ENCODE measurements at places on chromosomes 2 and 18. TPM values are rescaled to one million over a fixed set of nuclear protein-coding genes. Genes with fewer than 3 reads are reported as not detected.

DNA sequence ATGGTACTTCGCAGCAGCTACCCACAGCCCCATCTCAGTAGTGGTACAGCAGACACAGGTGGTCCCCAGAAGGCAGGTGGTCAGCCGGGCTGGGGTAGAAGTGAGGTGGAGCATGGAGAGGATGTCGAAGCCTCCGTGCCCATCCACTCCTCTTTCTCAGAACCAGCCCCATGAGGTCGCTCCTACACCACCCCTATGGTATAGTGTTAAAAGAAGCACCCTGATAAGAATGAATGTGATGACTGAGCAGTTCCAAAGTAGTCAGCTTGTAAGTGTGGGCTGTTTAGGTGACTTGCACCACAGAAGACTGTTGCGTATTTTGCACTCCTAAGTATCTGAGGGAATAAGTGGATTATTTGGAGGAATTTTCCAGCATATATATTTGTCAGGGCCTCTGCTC lies 111.3 kb downstream of the WDSUB1 start:
- H3K36me3 ChIP-seq, result no peaks in the 10 kb centered on the region
- H3K27me3 ChIP-seq, result no peaks in the 10 kb centered on the region
- no peak overlapping the region for H3K27ac ChIP-seq
- no peak for DNase-seq

GRCh38 chr18:2417861-2418610 lies 153.3 kb downstream of the METTL4 start:
- DNase-seq, result no peak
- H3K27ac ChIP-seq, result no peak overlapping the region
- H3K36me3 ChIP-seq, result no peaks in the 10 kb centered on the region

- H3K36me3 ChIP-seq, result no peaks in the 10 kb centered on the region
- H3K4me3 ChIP-seq, result no peak overlapping the region
- no peaks in the 10 kb centered on the region for H3K27me3 ChIP-seq
- H3K4me1 ChIP-seq, result no peaks in the 10 kb centered on the region
- H3K27ac ChIP-seq, result no peak overlapping the region
Measured at GRCh38 chr2:85525567-85525966, 13.4 kb upstream of the MAT2A start.

DNA sequence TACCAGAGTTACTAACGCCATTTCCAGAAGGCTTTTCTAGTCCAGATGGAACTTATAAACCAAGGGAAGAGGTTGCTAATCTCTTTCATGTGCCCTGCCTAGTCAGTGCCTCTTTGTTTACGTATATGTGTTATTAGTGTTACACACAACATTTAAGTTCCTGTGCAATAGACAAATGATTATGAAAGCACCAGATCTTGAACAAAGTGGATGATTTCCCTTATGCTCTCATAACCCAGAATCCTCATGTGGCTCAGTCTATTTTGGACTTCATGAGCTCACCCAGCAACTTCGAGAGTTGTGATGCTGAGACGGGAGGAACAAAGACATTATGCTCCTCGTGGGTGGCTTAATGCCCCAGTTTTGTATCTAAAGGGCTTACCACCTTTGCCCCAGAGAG lies 214.4 kb upstream of the SP5 start:
- H3K4me1 ChIP-seq, result no peaks in the 10 kb centered on the region
- no peak for DNase-seq
- H3K4me3 ChIP-seq, result no peak overlapping the region
- H3K27ac ChIP-seq, result no peak overlapping the region
- H3K36me3 ChIP-seq, result no peaks in the 10 kb centered on the region

GRCh38 chr2:86622519-86623042 lies 1.1 kb downstream of the RNF103 start:
- no peaks in the 10 kb centered on the region for H3K36me3 ChIP-seq
- H3K27me3 ChIP-seq, result no peaks in the 10 kb centered on the region
- peak overlapping the region; percentile 90 for H3K27ac ChIP-seq
- DNase-seq, result no peak

Gene ADD2
- polyA plus RNA-seq, result 0.05 TPM

GRCh38 chr2:223612501-223612900 lies 10.3 kb upstream of the SCG2 start:
- no peaks in the 10 kb centered on the region for H3K27me3 ChIP-seq
- no peaks in the 10 kb centered on the region for H3K36me3 ChIP-seq
- H3K4me3 ChIP-seq, result no peak overlapping the region

Gene PLGLB2
- polyA plus RNA-seq, result not detected

GRCh38 chr18:26802330-26803200 lies 62.9 kb downstream of the AQP4 start:
- no peak for DNase-seq
- no peaks in the 10 kb centered on the region for H3K36me3 ChIP-seq
- no peak overlapping the region for H3K27ac ChIP-seq

Gene IL1B
- 0.47 TPM for polyA plus RNA-seq

- H3K27ac ChIP-seq, result no peak overlapping the region
- H3K4me3 ChIP-seq, result 0 out of 2 replicates have a peak overlapping the region, but pooled peaks have one; percentile 65
- no peaks in the 10 kb centered on the region for H3K27me3 ChIP-seq
- no peak for DNase-seq
Measured at GRCh38 chr2:85886590-85886989, 2.2 kb downstream of the ST3GAL5 start.

GRCh38 chr2:207202645-207203044 lies 36.9 kb upstream of the KLF7 start:
- H3K27ac ChIP-seq, result no peak overlapping the region
- no peak overlapping the region for H3K4me3 ChIP-seq
- DNase-seq, result no peak
- no peaks in the 10 kb centered on the region for H3K36me3 ChIP-seq
- H3K4me1 ChIP-seq, result no peaks in the 10 kb centered on the region
- H3K27me3 ChIP-seq, result no peaks in the 10 kb centered on the region

Gene SRD5A2
- polyA plus RNA-seq, result not detected

DNA sequence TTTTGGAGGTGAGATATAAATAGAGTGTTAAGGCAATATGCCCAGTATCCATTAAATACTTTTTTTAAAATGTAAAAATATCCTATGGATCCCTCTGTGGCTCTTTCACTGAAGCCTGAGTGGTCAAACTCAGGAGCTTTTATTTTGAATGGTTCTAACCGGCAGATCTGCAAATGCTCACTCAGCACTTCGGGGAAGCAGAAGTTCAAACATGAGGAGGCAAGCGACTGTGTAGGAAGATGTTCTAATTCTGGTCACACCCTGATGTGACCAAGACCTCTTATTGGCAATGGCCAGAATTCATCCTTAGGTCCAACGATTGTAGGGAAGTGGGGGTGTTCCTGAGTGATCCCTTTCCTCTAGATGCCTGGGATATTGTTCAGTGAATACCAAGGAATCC lies 168.8 kb downstream of the CDCA7 start:
- no peak overlapping the region for H3K4me3 ChIP-seq
- DNase-seq, result no peak
- H3K27ac ChIP-seq, result no peak overlapping the region
- no peaks in the 10 kb centered on the region for H3K4me1 ChIP-seq
- no peaks in the 10 kb centered on the region for H3K36me3 ChIP-seq

Gene MYO3B
- 2.2 TPM for polyA plus RNA-seq

- DNase-seq, result no peak
- no peaks in the 10 kb centered on the region for H3K27me3 ChIP-seq
- H3K4me1 ChIP-seq, result no peaks in the 10 kb centered on the region
- H3K27ac ChIP-seq, result no peak overlapping the region
Measured at GRCh38 chr18:7684966-7685365, 117.8 kb downstream of the PTPRM start.

GRCh38 chr2:219782737-219783348 lies 155.4 kb downstream of the SLC4A3 start:
- H3K36me3 ChIP-seq, result no peaks in the 10 kb centered on the region
- H3K27ac ChIP-seq, result no peak overlapping the region
- no peak overlapping the region for H3K4me3 ChIP-seq

DNA sequence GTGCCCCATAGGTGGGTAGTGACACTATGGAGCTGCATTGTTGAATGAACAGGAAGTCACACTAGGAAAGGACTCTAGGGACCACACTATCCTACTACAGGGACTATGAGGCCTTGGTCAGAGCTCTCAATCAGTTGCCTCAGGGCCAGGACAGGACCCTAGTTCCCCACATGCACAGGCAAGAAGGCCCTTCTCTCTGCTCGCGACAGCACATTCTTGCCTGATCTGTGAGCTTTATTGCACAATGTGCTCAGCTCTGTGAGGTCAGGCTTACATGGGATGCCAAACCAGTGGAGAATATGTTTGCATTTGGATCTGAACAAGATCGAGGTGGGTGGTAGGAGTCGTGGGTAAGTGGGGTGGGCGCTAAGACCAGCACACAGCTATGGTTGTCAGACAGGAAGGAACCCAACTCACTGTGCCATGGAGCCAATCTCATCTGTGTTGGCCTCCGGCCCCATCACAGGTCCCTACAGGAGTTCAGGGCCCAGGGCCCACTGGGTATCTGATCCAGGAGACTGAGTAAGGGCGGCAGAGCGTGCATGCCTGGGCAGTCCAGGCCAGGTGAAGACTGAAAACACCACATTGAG lies 8.0 kb downstream of the PCARE start:
- H3K4me3 ChIP-seq, result no peak overlapping the region
- H3K27ac ChIP-seq, result no peak overlapping the region
- no peaks in the 10 kb centered on the region for H3K27me3 ChIP-seq
- H3K4me1 ChIP-seq, result no peaks in the 10 kb centered on the region
- DNase-seq, result no peak

Gene TMEFF2
- polyA plus RNA-seq, result not detected

- H3K4me3 ChIP-seq, result no peak overlapping the region
- H3K27ac ChIP-seq, result no peak overlapping the region
- no peak for DNase-seq
Measured at GRCh38 chr2:113705982-113706523, 50.4 kb downstream of the SLC35F5 start.

- peaks cover 14% of the 10 kb centered on the region for H3K4me1 ChIP-seq
- no peak overlapping the region for H3K27ac ChIP-seq
Measured at GRCh38 chr2:69601179-69601612, 42.3 kb downstream of the AAK1 start.

DNA sequence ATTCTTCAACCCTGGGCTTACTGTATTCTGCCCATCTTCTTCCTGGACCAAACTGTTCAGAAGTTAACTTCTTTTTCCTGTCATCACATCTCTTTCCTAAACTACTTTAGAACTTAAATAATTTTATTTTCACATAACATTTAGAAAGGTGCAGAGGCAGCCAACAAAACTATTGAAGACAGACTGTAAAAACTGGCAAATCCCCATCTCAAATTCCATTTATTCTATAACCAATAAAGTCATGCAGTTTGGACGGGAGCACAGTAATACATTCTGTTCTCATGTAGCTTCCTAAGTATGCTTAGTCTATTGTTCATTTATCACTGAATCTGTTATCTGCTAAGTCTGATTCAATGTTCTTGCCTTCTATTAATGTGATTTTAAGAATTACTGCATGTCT lies 99.1 kb downstream of the SMAD2 start:
- H3K36me3 ChIP-seq, result no peaks in the 10 kb centered on the region
- no peak overlapping the region for H3K27ac ChIP-seq
- DNase-seq, result no peak
- no peaks in the 10 kb centered on the region for H3K27me3 ChIP-seq
- H3K4me3 ChIP-seq, result no peak overlapping the region
- H3K4me1 ChIP-seq, result no peaks in the 10 kb centered on the region

Gene CCBE1
- polyA plus RNA-seq, result not detected

Gene NR4A2
- 0.32 TPM for polyA plus RNA-seq

DNA sequence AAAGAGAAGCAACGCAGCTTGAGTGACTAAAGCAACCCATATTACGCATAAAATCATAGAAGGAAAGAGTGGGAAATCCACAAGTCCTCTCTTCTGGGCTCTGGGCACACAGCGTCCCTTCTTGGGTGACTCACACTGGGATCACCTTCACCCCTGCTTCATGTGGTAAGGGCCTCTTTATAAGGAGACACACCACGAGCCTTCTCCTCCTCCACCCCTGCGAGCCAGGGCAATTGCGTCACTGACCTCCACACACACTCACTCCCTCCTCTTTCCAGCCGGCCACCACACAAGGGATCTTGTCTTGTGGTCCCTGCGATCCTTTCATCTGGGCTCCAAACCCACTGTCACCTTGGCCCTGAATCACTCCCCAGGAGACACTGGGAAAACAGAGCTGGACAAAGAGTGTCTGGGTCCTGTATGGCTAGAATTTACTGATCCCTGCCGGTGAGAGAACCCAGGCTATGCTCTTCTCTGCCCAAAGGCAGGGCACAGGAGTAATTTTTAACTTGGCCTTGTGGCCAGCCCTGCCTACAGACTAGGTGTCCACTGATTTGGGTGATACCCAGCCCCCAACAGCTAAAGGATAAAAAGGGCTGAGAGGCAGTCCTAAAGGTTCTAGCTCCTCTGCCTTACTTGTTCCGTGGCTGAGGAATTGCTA lies 35.3 kb downstream of the NHEJ1 start:
- no peak for DNase-seq

DNA sequence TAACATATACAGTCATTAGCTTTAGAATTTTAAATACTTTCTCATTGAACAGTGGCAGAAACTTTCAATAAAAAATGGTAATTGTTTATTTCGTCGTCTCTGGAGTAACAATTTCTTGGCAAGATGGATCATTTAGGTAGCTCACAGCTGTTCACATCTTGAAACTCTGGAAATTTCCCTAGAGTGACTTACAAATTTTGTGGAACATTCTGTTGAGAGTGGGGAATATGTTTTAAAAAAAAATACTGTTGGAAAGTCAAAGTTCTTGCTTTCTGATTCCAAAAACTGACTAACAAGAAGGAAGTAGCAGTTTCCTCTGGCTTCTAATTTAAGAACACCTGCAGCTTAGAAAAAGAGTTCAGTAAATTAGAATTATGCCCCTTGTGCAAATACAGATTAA lies 11.2 kb upstream of the CALCRL start:
- no peaks in the 10 kb centered on the region for H3K36me3 ChIP-seq
- H3K4me1 ChIP-seq, result no peaks in the 10 kb centered on the region
- no peak overlapping the region for H3K4me3 ChIP-seq
- no peaks in the 10 kb centered on the region for H3K27me3 ChIP-seq
- H3K27ac ChIP-seq, result no peak overlapping the region

- DNase-seq, result peak; percentile 36
- H3K4me1 ChIP-seq, result no peaks in the 10 kb centered on the region
- H3K27ac ChIP-seq, result no peak overlapping the region
Measured at GRCh38 chr18:74196220-74197119, 48.1 kb downstream of the TIMM21 start.

DNA sequence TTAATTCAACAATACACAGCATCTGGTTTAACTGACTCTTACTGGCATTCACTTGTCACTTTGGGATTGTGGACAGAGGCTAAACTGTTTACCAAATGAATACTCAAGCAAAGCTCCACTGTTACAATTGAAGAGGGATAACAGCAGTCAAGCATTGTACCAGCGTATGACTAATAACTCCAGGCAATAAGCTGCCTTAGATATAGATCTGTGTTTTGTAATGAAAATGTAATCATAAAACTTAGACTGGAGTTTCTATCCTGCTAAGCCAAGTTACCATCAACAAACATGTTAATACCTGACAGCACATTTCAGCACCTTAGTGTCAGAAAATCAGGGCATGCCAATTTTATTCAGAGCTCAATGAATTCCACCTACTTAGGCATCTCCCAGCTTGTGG lies 889.5 kb downstream of the EPHA4 start:
- DNase-seq, result no peak
- no peaks in the 10 kb centered on the region for H3K36me3 ChIP-seq
- no peaks in the 10 kb centered on the region for H3K4me1 ChIP-seq
- H3K27ac ChIP-seq, result no peak overlapping the region
- no peak overlapping the region for H3K4me3 ChIP-seq
- no peaks in the 10 kb centered on the region for H3K27me3 ChIP-seq

GRCh38 chr2:17879137-17879912 lies 858 bp downstream of the KCNS3 start:
- H3K4me3 ChIP-seq, result peak overlapping the region; percentile 32
- no peaks in the 10 kb centered on the region for H3K4me1 ChIP-seq
- no peak for DNase-seq
- H3K27ac ChIP-seq, result no peak overlapping the region
- no peaks in the 10 kb centered on the region for H3K36me3 ChIP-seq
